HFFc6 (cell line): ENCODE measurements at places on chromosomes 6 and 20. TPM values are rescaled to one million over a fixed set of nuclear protein-coding genes. Genes with fewer than 3 reads are reported as not detected.

Gene EDEM2
- 29.5 and 33.7 TPM in 2 replicates for total RNA-seq

Gene CGA
- total RNA-seq, result 0.78 to 1.5 TPM (median 1.3 TPM) in 3 replicates

Gene NKX2-4
- not detected in 3 replicates for total RNA-seq

DNA sequence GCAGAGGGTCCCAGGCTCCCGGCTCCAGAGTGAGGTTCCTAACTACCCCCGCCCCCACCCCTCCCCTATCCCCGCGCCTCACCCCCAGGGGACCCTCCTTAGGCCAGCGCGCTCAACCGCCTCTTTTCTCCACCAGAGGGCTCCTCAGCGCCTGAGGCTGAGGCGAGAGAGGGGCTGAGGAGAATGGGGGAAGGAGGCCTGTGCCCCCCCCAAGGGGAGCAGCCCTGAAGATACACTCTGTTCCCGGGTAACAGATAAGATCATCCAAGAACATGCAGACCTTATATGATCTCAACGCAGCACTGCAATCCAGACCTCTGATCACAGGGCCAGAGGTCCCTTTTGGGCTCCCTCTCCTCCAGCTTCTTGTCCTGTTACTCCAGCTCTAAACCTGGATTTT is 43.3 kb upstream of the MRPS10 start:
- H3K27ac ChIP-seq, result peak overlapping the region; percentile 24; the same call in 1 of the 2 replicates
- no peak overlapping the region for H3K4me3 ChIP-seq
- peaks cover 1% of the 10 kb centered on the region for H3K27me3 ChIP-seq
- no peak for DNase-seq
- H3K4me1 ChIP-seq, result peaks cover 39% of the 10 kb centered on the region

- peaks cover 5% of the 10 kb centered on the region for H3K36me3 ChIP-seq
- no peaks in the 10 kb centered on the region for H3K4me1 ChIP-seq
- no peak overlapping the region for H3K4me3 ChIP-seq
- DNase-seq, result no peak
- peaks cover 10% of the 10 kb centered on the region for H3K27me3 ChIP-seq
Measured at GRCh38 chr6:165659945-165660856, 2.8 kb downstream of the PDE10A start.
